ENCODE measurements at places on chromosomes 12 and 14. TPM values are rescaled to one million over a fixed set of nuclear protein-coding genes. Genes with fewer than 3 reads are reported as not detected.

Gene FAM186B
- total RNA-seq: 0.50 TPM

Gene NPFF
- total RNA-seq: not detected

Gene BMAL2
- total RNA-seq: 8.0 TPM

Gene LMO3
- 27.6 TPM for total RNA-seq

Gene PRPH
- total RNA-seq: 0.44 TPM

Gene C12orf56
- not detected for total RNA-seq

Gene OR9K2
- total RNA-seq: not detected

Gene A2ML1
- not detected for total RNA-seq

Measured in pancreas (tissue), 10 donors.